ENCODE measurements at places on chromosomes 1 and 21.

DNA sequence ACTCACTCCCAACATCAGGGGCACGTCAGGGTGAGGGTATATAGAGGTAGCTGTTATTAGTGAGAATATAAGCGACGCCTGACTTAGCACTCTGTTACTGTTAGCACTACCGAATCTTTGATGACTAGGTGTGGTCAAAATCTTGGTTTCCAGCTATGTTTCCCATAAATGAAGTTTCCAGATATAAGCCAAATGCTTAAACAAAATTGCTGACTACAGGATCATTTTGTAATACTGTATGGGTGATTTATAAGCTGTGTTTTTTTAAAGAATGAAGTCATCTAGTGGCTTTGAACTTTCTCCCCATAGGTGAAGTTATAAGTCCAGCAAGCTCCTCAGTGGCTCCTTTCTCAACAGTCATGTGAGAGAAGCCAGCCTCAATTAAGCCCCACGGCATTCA is 23.7 kb downstream of the KCNJ15 start:
- DNase-seq, result no peak

DNA sequence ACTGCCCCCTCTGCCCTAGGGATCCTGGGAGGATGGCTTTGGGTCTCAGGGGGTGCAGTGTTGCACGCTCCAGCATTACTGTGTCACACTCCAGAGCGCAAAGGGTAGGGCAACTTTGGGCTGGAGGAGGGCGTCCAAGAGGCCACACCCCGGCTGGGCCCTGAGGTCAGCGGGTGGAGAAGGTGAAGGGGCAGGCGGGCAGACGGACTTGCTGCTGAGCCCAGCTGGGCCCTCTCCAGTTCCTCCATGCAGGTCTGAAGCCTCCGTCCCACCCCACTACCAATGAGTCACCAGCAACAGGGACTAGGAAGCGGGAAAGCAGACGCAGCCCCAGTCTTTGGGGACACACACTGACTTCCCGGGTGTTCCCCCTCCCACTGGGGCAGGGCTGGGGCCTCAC is 116.0 kb downstream of the CASZ1 start:
- no peak for DNase-seq

GRCh38 chr1:200912737-200913407 is 18.2 kb downstream of the INAVA start:
- no peak for DNase-seq

DNA sequence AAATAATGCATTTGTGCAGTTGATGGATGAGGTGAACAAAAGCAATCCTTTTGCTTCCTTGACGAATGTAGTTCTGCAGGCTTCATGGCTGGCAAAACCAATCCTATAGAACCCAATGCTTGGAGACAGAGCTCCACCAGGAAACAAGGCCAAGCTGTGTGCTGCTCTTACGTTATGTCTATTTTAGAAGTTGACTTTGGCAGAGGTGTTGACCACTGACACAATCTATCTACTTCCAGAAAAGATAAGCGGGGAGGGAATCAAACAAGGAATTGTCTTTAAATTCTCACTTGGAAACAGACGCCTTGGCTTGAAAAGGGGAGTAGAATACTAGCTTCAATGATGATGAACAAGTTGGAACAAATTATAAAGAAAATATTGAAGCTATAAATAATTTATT is 211.2 kb downstream of the SETD4 start:
- DNase-seq, result no peak

GRCh38 chr1:38027201-38028104 is 14.9 kb downstream of the UTP11 start:
- DNase-seq, result no peak

DNA sequence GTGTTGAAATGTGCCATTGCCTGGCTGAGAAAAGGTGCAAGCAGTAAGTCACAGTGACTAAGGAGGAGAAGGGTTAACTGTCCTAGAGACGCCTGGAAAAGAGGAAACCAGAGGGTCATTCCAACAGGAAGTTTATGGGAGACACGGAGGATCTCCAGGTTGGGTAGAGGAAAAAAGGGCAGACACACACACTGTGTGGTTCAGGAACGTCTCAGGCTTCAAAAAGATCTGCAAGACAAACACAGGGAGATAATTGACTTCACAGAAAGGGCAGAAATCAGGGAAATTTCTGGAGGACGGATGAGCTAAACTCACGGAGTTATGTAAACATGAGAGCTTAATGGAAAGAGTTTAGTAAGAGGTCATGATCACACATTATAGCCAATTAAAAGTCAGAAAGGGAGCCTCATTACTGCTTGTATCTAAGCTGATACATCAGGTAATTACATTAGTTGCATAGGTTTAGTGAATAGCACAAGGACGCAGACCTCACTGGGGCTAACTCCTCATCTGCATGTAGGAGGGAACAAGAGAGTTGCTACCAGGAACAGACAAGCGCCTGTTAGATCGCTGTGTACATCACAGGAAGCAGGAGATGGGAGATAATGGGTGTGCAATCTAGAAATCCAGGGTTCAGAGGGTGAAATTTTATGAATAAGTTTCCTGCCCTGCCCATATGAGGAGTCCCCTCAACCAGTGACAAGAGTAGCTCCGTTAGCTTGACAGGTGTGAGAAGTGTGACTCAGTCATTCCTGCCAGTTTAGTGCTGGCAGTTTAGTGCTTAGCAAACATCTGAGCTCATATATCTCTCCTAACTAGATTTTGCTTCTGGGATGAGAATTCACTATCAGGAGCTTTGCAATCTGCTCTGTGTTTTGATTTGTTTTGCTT is 96.6 kb upstream of the TNR start:
- no peak for DNase-seq

DNA sequence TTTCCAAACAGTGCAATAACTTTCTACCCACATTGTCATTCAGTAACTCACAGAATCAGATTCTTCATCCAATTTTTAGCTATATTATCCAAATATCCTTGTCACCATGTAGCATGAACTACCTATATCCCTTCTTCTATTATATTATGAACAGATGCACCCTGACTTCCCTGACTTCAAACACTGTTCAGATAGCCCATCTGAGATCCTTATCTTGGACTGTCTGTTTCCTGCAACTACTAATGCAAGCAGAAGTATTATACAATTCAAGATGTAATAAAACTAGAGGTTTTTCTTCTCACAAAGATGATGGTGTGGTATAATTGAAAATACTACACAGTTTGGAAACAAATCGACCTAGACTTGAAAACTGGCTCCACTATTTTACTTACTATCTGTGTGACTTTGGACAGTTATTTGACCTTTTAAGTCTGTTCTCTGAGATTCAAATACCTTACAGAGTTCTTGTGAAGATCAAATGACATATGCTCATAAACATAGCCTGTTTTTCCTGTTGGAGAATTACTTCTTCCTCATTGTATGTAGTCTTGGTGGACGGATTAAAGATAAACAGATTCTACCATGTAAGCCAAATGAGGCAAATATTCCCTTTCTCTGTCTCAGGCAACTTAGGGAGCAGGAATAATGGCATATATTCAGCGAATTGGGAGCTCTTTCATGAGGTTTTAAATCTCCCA is 407.9 kb upstream of the ZRANB2 start:
- no peak for DNase-seq

GRCh38 chr21:25462517-25462971 is 144.7 kb downstream of the MRPL39 start:
- no peak for DNase-seq

GRCh38 chr1:219373616-219373935 is 199.9 kb downstream of the LYPLAL1 start:
- DNase-seq, result no peak

- DNase-seq, result no peak
Measured at GRCh38 chr1:17839641-17840196, 84.6 kb downstream of the ACTL8 start.

DNA sequence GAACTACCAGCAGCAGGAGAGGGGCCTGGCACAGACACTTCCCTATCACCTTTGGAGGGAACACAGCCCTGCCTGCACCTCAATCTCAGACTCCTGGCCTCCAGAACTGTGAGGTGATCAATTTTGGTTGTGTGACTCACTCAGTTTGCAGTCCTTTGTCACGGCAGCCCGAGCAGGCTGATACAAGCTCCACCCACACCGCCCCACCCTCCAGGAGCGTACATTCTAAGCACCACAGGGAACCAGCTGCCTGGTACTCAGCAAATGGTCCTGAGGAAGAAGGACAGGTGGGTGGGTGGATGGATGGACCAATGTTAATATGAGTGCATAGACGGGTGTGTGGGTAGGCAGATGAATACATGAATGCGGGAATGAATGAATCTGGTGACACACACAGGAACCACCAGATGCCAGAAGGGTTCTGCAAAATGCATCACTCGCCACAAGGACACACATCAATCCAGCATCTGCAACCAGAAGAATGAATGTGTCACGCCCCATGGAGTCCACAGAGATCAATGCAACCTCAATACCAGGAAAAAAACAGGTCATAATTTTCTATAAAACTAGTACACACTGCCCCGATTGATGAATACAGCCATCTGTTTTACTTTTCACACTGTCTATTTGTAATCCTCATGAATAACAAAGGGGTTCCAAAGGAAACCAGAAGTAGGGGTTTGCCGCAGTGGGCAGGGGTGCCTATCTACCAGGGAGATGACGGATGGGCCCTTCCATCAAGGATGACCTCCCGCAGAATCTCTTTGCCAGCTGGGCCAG is 284.5 kb downstream of the NPHP4 start:
- no peak for DNase-seq

- DNase-seq, result no peak
Measured at GRCh38 chr1:222781251-222781650, 33.6 kb upstream of the DISP1 start.

- DNase-seq, result no peak
Measured at GRCh38 chr1:14039582-14040430, 339.8 kb downstream of the PRDM2 start.

DNA sequence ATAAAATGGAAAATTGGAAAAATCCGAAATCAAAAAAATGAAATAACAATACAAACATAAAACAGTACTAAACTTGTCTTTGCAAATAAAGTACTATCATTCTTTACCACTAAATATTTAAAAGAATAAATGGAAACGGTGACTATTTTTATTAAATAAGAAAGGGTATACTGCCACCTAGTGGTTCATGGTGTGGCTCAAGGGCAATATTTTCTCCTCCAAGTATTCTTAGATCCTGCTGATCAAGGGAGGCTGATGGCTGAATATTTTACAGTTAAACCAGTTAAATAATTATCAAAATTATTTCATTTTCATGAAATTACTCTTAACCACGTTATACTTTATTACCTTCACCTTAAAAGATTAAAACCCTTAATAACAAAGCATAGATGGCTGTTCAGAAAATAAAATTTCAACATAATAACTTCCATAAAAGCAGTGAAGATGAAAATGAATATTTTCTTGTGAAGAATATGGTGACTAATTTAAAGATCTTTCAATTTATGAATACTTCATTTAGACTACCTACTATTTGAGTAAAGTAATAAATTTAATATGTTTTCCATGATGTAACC is 1793.9 kb downstream of the NCAM2 start:
- DNase-seq, result no peak

GRCh38 chr1:67359592-67359991 is 51.9 kb downstream of the IL12RB2 start:
- no peak for DNase-seq

GRCh38 chr21:46191257-46191685 is 7.0 kb upstream of the SPATC1L start:
- no peak for DNase-seq

DNA sequence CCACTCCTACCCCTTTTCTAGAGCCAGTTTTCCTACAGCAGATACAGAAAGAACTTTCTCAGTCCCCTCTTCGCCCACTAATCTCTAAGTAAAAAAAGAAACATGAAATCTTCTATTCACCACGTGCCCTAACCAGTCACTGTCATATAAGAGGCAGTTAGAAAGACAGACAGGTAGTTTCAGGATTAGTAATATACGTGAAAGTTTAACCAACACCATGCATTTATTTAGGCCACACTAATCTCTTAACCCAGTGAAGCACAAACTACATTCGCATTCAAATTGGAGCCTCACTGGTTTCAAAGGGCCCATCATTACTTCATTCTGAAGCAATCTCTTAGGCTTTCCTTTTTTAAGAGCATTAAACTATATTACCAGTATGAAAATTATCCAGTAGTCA is 10.1 kb downstream of the GPATCH2 start:
- no peak for DNase-seq

- no peak for DNase-seq
Measured at GRCh38 chr1:40599926-40600325, 65.6 kb downstream of the RIMS3 start.

DNA sequence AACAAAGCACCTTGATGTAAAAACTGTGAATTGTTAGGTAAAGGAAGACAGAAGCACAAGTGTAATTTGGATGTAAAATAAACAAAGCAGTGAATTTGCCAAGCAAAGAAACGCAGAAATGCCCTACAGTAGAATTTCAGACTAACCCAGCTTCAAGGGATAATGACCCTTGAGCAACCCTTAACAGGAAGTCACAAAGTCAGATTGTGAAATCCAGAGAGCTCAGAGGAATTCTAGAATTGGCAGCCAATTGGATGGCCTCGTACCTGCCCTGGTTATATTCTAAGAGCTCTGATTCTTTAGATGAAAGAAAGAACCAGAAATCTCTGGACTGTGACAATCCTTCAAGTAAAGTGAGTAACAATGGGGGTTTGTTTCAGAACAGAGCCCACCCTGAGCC is 152.7 kb upstream of the CHRM3 start:
- DNase-seq, result no peak

- DNase-seq, result no peak
Measured at GRCh38 chr21:33055991-33056390, 13.9 kb upstream of the OLIG1 start.

DNA sequence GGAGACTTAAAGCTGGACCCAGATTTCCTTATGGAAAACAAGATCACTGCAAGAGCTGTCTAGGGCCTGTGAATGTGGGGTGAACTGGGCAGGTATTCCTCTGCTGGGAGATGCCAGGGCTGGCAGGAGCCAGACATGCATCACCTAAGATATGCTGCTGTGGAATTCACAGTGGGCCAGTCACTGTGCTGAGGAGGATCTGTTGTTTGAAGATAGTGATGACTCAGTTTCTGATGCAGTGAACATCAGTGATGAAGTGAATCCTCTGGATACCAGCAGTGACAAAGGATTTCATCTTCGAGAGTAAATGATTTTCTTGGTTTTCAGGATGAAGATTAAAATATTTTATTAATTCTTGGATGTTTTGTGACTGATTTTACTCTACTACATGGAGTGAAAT is 29.9 kb upstream of the CAMSAP2 start:
- DNase-seq, result no peak

- DNase-seq, result no peak
Measured at GRCh38 chr1:229579059-229579673, 20.7 kb upstream of the ABCB10 start.

- no peak for DNase-seq
Measured at GRCh38 chr1:112461200-112461871, 47.4 kb upstream of the WNT2B start.

- DNase-seq, result no peak
Measured at GRCh38 chr1:204382714-204383083, 23.0 kb upstream of the PLEKHA6 start.

All from NCI-H1048 (cell line).